ENCODE measurements at places on chromosomes 2 and 18.

GRCh38 chr18:8643326-8643878, 34.2 kb downstream of the RAB12 start:
- no peak for DNase-seq

- no peak for DNase-seq
Measured at GRCh38 chr2:234691968-234692955, 195.4 kb upstream of the ARL4C start.

DNA sequence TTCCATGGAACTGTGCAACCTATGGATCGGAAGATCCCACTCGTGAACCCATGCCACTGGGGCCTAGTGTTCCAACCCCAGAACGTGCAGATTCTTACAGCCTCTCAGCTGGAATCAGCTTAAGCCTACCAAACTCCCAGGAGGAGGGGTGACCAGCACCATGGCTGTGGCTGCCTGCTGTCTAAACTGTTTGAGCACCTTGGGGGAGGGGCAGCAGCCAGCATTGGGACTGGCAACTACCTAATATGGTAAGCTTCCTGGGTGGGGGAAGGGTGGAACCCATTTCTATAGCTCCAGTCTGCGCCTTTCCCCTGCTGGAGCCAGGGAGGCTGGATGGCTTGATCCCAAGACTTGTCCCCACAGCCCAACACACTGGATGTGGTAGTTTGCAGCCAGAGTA, 10.7 kb upstream of the POLE4 start:
- DNase-seq = no peak

- DNase-seq = peak; percentile 90
Measured at GRCh38 chr18:31942999-31943877, at the start of gene TRAPPC8. TSS of gene TRAPPC8 (minus strand) at chr18:31943128. CDS start at chr18:31942764, 364 bp downstream.

DNA sequence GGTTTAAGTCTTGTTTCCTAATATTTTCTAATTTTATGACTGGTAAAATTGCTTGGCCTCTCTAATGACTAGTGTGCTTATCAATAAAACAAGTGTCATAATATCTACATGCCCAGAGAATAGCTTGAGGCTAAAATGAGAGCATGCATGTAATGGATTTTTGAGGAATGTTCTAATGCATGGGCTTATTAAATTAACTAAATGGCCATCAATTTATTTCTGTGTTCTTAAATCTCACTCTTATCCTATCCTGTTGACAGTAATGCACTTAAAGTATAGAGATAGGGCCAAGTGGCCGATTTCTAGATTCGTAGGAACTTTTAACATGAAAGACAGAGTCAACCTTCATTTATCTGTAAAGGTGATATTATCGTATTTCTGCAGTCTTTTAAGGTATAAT, 252.4 kb upstream of the COL3A1 start:
- DNase-seq = no peak

DNA sequence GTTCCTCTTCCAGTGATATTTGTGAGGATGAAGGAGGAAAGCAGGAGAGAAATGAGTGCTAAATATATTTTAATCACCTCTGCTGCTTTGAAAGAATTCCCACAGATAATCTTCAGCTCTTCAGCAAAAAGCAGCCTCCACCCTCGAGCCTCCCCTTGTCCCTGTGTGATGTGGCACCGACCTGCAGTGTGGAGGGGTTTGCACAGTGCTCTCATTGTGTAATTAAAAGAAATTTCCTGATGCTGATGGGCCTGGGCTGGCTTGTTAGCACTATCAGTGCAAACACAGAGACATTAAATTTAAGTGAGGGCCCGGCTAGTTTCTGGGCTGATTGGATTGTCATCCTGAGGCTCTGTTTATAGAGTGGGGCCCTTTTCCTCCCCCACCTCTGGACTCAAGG, 53.4 kb downstream of the KIF5C start:
- no peak for DNase-seq

DNA sequence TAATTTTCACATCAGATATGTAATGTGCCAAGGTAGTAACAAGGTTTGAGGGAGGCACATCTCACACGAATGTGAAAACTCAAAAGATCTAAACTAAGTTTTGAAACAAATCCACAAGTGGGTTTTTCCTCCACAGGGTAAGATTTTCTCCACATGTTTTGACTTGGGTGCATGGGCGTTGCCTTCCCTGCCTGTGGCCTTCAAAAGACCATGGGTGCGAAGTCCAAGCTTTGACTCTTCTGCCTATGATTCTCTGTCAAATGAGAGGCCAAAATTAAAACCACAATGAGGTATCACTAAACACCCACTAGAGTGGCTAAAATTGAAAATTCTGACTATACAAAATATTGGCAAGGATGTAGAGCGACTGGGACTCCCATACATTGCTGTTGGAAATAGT, 30.7 kb downstream of the NIFK start:
- no peak for DNase-seq

- no peak for DNase-seq
Measured at GRCh38 chr2:15812187-15812780, 128.1 kb upstream of the MYCN start.

Data from effector CD4-positive, alpha-beta T cell (primary cell).